NCI-H146 (cell line): ENCODE measurements at places on chromosomes 11 and 22.

- DNase-seq, result no peak
Measured at GRCh38 chr22:24107661-24108060, 73.6 kb upstream of the SUSD2 start.

- DNase-seq, result no peak
Measured at GRCh38 chr11:103167166-103167565, 57.9 kb downstream of the DYNC2H1 start.

GRCh38 chr11:72789493-72790131, 4.2 kb downstream of the STARD10 start:
- no peak for DNase-seq

GRCh38 chr11:77075425-77075905, 8.7 kb downstream of the CAPN5 start:
- peak; percentile 56 for DNase-seq

- DNase-seq, result no peak
Measured at GRCh38 chr11:33445761-33446161, 188.6 kb downstream of the HIPK3 start.

DNA sequence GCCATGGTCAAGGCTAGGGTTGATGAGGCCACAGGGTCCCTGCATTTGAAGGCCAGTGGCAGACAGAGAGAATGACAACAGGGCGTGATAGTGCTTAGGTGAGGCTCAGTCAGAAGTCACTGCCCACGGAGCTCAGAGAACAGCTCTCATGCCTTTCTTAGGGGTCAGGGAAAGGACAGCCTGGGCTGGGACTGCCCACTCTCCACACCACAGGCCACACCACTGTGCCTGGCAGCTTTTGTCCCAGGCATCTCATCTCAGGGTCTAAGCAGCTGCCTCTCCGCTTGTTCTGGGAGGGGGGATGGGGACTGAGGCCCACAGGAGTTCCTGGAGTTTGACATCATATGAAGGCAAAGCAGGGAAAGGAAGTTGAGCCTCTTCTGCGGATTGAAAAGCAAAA, 150.2 kb upstream of the B3GAT1 start:
- no peak for DNase-seq

- DNase-seq, result no peak
Measured at GRCh38 chr11:17753641-17754040, 19.1 kb downstream of the KCNC1 start.

GRCh38 chr11:64970731-64971151, 1.2 kb downstream of the MAJIN start:
- DNase-seq, result no peak
